GM20000 (cell line): ENCODE measurements at places on chromosomes 1 and 21.

- no peak for DNase-seq
These were observed 189.6 kb downstream of the PLPP3 start for GRCh38 chr1:56389813-56390212.

GRCh38 chr1:101453844-101454243, 217.0 kb downstream of the S1PR1 start:
- no peak for DNase-seq

DNA sequence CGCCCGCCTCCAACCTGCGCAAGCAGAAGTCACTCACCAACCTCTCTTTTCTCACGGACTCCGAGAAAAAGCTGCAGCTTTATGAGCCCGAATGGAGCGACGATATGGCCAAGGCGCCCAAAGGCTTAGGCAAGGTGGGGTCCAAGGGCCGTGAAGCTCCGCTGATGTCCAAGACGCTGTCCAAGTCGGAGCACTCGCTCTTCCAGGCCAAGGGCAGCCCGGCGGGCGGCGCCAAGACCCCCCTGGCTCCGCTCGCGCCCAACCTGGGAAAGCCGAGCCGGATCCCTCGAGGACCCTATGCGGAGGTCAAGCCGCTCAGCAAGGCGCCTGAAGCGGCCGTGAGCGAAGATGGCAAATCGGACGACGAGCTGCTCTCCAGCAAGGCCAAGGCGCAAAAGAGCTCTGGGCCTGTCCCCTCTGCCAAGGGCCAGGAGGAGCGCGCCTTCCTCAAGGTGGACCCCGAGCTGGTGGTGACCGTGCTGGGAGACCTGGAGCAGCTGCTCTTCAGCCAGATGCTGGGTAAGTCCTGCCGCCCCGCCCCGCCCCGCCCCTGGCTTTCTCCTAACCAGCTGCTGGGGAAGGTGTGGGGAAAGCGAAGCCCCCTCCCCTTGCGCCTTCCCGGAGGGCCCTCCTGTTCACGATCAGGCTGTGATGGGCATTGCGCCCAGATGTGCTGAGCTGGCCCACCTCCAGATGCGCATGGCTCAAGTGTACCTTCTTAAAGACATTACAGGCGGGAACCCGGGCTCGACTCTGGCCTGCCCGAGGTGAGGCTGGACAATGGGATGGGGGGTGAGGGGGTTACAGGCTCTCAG, 110.2 kb downstream of the NAV1 start:
- peak; percentile 23 for DNase-seq

GRCh38 chr21:44389335-44389734, 35.9 kb downstream of the TRPM2 start:
- no peak for DNase-seq

DNA sequence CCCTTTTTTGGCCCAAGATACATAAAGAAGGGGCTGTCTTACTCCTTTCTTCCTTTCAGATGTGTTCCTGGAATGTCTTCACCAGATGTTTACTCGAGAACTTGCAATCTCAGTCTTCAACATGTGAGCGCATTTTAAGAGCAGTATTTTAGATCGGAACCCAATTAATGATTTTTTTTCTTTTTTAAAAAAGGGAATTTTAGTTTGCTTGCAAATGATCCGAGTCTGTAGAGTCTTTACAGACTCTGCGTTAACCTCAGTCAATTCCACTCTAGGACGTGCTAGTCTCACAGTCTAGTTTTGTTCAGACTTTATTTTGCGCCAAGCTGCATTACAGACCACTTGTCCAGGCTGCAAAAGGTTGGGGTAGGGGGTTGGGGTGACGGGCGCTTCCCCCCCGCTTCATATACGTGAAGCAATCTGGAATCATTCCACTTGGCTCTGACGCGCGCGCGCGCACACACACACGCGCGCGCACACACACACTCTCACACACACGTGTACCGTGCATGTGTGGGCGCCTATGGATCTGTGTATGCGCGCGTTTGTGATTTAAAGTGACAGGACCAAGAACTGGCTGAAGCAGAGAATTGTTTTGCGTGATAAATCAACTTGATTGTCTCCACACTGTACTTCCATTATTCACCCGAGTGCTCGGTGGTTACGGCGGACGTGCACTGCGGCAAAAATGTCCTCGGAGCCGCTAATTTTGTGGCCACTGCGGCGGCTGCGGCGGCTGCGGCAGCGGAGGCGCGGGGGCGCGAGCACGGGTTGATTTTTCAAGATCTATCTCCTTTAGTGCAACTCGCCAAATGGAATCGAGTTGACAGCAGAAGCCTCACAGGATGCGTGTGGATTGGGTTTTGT, 25.6 kb upstream of the NFIA start:
- DNase-seq = no peak

GRCh38 chr1:163305441-163305840, 16.3 kb upstream of the NUF2 start:
- no peak for DNase-seq

DNA sequence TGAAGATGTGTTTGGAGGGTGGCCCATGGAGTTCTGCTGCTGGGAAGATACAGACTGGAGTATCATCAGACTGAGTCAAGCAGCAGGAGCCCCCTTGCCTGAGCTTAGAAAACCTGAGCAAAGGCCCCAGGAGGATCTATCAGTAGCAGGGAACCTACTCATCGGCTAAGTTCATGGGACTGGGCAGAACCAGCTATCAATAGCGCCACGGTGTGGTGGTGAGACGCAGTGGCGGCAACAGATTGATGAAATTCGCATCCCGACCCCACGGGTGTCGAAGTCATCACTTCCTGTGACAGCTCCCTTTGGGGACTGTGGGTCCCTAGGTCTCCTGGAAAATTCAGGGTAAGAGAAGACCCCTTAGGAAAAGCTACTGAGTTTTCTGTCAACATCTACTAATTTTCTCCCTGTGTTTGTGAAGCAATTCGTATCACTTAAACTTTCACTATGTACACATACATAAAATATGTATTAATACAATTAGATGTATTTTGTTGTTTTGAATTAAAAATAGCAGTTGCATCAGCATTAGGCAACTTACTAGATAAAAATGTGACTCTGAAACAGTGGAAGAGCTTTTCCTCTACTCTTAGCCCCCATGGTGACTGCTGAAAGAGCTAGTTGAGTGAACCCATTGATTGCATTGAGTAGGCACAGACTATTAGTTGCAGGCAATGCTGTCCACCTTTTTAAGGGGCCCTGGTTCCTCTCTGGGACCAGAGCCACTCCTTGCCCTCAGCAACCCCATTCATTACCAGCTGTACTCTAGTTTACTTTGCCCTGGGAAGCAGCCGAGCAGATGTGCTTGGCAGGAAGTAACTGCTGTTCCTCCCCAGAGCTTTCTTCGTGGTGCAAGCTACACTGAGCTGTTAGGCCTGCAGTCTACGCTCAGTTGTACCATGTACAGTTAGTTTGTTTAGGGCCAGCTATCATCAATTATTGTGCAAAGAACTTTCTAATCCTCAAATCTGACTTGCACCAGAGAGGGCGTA, 7.3 kb upstream of the CACNA1S start:
- DNase-seq = peak; percentile 66

GRCh38 chr1:155649676-155650075, 38.9 kb downstream of the YY1AP1 start:
- DNase-seq = no peak

DNA sequence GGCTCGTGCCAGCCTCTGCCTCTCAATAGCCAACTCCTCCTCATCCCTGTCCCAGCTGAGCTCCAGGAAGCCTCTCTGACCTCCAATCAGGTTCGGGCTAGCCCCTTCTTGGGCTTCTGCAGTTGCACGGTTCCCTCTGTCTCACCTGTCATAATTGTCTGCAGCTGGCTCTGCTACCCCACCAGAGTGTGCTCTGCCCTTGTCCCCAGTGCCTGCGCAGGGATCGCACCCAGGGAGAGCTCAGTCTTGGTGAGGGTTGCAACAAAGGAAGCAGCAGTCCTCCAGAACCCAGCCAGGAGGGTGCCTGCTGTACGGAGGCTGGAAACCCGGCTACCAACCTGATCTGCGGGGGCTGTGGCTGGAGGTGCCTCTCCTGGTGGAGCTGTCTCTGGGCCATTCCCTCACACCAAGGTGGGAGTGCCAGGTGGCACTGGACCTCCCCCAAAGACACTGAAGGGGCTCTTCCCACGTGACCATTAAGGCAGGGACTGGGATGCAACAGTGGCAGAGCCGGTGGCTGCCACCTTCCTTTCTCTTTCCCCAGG, 63.5 kb upstream of the DMRTB1 start:
- no peak for DNase-seq

GRCh38 chr1:170133766-170134495, 11.8 kb upstream of the NTMT2 start:
- no peak for DNase-seq

GRCh38 chr21:39150877-39151276, 32.4 kb downstream of the PSMG1 start:
- no peak for DNase-seq

DNA sequence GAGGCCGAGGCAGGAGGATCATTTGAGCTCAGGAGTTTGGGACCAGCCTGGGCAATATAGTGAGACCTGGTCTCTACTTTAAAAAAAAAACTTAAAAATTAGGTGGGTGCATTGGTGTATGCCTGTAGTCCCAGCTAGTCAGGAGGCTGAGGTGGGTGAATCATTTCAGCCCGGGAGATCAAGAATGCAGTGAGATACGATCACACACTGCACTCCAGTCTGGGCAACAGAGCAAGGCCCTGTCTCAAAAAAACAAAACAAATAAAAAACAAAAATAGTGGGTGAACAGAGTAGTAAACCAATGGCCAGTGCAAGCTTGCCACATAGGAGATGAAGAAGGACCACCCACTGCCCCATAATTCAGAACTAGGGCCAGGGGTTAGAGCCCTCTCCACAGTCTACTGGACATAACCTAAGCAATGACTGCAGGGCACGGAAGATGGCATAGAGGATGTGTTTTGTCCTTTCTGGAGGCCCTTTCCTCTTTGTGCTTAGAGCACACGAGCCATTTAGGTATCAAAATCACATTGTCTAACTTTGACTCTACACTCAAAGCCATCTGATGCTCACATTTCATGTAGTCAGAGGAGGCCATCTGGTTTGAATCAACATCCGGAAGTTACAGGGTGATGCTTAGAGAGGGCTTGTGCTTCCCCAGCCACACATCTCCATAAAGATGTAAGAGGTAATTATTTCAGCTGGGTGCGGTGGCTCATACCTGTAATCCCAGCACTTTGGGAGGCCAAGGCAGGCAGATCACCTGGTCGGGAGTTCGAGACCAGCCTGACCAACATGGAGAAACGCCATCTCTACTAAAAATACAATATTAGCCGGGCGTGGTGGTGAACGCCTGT, 12.6 kb downstream of the CD2 start:
- DNase-seq = no peak

- DNase-seq = no peak
These were observed 7.1 kb downstream of the NRDC start for GRCh38 chr1:51871351-51871975.

- DNase-seq = no peak
These were observed 18.2 kb upstream of the NUF2 start for GRCh38 chr1:163303561-163303960.

DNA sequence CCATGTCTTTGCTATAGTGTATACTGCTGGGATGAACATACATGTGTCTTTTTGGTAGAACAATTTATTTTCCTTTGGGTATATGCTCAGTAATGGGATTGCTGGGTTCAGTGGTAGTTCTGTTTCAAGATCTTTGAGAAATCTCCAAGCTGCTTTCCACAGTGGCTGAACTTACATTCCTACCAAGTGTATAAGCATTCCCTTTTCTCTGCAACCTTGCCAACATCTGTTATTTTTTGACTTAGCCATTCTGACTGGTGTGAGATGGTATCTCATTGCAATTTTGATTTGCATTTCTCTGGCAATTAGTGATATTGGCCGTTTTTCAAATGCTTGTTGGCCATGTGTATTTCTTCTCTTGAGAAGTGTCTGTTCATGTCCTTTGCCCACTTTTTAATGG, 37.5 kb upstream of the ANGPTL1 start:
- no peak for DNase-seq

DNA sequence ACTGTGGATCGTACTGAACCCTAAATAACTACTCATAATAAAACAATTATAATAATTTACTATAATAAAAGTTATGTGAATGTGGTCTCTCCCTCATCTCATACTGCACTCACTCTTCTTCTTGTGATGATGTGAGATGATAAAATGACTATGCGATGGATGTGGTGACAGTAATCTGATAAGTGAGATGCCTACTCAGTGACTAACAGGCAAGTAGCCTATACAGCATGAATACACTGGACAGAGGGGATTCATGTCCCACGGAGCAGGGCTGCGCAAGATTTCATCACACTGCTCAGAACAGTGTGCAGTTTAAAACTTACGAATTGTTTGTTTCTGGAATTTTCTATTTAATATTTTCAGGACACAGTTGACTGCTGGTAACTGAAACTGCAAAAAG, 304.0 kb downstream of the DUSP10 start:
- DNase-seq = no peak

DNA sequence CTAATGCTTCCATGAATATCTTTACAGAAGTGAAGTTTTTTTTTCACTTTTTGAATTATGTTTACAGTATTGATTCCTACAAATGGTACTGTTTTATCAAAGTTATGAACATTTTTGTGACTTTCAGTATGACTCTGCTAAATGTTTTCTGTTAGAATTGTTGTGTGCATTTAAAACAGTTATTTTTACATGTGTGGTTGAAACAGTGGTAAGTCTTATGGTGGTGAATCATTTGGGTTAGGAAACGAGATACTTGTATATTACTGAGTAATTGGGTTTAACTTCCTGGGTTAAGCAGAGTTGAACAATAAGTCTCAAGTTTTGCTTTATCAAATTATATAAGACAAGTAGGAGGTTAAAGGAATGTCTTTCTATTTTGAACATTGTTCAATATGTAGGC, 66.8 kb downstream of the VPS13D start:
- DNase-seq = peak; percentile 41

- no peak for DNase-seq
These were observed 81.0 kb downstream of the MAN1C1 start for GRCh38 chr1:25697435-25698217.

DNA sequence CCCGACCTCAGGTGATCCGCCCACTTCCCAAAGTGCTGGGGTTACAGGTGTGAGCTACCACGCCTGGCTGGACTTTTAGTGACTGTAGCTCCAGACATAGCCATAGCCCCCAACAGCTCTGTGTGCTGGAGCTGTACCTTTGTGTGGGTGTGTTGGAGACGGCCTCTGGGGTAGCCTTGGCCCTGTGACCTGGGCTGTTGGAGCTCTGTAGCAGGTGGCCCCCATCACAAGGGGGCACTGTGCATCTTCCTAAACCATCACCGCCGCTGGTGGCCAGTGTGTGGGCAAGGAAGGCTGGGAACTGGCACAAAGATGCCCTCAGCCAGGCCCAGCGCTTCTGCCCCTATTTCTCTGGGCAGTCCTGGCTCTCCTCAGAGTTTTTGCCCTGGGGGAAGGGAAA, 38.4 kb upstream of the FOXO6 start:
- DNase-seq = peak; percentile 69
